Retinal pigment epithelial cell (primary cell): ENCODE measurements at places on chromosomes 12 and 14.

DNA sequence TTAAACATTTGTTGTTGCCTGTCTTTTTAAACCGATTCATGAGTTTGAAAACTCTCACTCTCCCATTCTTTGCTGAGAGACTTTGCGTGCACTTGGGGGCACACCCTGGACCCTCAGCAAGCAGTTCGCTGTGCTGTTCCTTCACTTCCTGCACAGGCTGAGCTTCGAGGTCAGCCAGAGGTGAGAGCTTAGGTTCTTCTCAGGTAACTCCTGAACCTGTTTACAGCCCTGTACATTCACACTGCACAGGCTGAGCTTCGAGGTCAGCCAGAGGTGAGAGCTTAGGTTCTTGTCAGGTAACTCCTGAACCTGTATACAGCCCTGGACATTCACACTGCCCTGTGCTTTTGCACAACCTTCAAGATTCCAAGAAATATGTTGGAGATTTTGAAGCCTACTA is 9.8 kb upstream of the CLECL1 start:
- DNase-seq: no peak

DNA sequence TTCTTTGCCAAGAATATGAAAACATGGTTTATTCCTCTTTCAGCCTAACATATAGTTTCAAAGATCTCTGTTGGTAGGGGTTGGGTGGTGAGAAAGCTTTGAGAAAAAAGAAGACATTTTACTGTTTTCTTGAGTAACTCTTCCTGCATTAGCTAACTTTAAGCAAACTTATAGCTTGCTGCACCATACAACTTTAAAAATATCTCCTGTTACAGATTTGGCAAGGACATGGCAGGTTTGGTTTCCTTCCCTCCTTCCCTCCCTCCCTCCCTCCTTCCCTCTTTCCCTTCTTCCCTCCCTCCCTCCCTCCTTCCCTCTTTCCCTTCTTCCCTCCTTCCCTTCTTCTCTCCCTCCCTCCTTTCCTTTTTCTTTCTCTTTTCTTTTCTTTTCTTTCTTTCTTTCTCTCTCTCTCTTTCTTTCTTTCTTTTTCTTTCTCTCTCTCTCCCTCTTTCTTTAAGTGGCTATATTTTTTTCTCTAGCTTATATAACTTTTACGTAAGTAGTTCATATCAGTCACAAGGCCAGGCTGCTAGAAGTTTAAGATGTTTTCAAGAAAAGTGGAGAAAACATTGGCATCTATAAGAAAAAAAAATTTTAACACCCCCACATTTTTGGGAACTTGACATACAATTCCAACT is 26.0 kb upstream of the ANO6 start:
- no peak for DNase-seq

GRCh38 chr12:124765581-124766489 is 97.8 kb downstream of the SCARB1 start:
- no peak for DNase-seq

DNA sequence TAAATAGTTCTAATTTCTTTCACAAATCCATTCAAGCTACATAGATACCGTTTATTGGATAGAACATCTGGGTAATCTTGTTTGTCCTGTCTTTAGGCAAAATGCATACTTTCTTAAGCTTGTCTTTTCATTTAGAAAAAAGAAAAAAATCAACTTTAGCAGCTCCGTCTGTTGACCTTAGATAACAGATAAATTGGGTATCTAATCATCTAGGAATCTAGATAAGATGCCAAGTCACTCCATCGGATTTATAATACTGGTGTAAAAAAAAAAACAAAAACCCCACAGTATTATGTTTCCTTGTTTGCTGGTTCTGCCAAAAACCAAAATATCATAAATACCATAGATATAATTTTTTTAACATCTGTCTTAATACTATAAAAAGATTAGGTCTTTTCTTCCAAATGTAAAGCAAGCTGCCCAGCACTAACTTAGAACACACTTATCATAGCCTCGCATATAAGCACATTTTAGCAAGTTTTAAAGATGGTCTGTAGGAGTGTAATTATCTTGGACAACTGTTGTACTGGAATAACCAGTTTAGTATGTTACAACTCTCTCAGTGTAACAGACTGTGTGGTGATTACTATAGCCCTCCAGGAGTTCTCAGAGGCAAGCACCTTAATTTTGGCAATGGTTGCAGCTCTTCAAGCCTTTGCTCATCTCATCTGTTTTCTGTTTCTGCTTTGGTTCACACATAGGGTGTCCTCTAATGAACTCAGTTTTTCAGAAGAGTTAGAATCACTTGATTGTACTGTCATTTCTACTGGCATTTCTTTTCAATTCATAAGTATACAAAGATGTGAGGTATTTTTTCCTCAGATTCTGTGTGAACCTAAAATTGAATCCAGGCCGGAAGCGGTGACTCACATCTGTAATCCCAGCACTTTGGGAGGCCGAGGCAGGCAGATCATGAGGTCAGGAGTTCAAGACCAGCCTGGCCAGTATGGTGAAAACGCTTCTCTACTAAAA is 83.1 kb downstream of the ANO6 start:
- no peak for DNase-seq

GRCh38 chr12:47867495-47867941 is 37.3 kb downstream of the VDR start:
- no peak for DNase-seq

DNA sequence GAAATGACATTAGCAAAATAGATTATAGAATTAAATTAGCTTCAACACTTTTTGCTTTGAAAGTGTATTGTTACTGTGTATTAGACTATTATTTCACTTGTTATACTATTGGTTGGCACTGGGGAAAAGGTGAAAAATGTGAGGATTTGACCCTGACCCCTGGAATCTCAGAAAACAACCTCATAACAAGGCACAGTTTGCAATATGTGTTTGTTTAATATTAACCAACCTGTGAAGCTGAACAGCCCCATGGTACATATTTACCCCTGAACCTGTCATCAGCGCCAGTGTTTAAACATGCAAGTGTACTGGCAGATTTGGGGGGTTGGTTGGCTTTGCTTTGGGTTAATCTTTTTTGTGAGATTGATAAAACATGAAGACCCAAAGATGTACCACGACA is 11.7 kb downstream of the SLC38A4 start:
- DNase-seq: no peak

- DNase-seq: no peak
Observed at GRCh38 chr14:102732924-102733323, 44.3 kb upstream of the TRAF3 start.

- DNase-seq: no peak
Observed at GRCh38 chr12:79961411-79961810, 26.5 kb upstream of the PPP1R12A start.

DNA sequence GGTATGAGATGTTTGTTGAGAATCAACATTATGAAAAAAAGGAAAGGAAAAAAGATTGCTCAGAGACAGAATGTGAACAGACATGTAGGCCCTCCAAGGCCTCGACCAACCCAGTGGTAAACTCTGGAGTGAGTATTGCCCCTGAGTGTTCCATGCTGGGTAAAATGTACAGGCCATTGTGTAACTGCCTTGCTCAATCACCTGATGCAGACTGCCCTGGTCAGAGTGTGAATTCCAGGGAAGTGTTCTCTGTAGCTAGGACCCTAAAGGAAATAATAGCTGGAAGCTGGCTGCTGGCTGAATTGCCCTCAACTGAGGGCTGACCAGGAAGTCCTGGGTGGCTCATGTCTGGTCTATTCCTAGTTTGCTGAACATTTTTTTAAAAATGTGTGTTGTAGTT is 1081.4 kb upstream of the LRFN5 start:
- DNase-seq: no peak

DNA sequence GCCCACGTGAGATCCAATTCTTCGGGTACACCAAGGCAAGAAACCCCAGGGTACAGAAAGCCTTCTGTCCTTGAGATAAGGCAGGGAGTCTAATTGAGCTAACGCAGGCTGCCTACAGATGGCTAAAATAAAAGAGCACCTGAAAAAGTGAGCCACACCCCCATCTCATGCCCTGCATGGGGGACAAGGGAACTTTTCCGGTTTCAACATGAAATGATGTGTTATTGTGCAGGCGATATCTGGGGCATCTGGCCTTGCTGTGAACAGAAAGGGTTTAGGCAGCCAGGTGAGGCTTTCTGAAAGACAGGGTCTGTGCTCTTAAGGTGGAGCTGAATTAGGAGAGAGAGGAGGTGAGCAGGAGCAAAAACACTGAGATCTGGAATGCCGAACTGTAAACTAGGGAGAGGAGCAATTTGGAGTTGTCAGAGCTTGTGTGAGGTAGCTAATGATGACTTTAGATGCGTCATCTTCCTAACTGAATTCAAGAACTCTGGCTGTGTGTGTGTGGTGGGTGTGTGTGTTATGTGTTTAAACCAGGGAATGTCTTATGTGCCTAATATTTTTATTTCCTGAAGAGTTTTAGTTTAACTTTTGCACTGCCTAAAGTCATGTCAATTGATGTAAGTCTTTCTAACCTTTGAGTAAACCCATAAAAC is 20.1 kb upstream of the LDHB start:
- DNase-seq: no peak

DNA sequence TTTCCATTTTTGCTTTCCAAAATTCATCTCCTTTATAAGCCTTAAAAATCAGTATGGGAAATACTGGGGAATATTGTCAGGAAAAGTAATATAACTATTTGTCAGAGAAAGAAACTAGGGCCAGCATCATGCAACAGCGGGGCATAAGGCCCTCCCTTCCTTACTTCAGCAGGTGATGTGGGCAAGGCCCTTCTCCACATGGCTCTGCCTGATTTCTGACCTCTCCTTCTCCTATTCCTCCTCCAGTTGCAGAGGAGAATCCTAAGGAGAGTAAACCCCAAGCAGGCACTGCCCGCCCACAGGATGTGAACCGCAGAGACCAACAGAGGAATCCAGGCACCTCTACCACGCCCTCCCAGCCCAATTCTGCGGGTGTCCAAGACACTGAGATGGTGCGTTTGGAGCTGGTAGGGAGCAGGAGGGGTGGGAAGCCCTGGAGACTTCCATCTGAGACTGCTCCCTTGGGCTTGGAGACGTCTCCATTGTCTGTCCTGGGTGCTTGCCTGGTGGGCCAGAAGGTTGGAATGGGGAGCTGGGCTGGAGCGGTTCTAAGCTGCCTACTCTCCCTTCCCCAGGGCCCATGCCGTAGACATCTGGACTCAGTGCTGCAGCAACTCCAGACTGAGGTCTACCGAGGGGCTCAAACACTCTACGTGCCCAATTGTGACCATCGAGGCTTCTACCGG is 2.7 kb upstream of the SOAT2 start:
- no peak for DNase-seq

GRCh38 chr12:70236990-70237389 is 6.2 kb upstream of the CNOT2 start:
- no peak for DNase-seq

DNA sequence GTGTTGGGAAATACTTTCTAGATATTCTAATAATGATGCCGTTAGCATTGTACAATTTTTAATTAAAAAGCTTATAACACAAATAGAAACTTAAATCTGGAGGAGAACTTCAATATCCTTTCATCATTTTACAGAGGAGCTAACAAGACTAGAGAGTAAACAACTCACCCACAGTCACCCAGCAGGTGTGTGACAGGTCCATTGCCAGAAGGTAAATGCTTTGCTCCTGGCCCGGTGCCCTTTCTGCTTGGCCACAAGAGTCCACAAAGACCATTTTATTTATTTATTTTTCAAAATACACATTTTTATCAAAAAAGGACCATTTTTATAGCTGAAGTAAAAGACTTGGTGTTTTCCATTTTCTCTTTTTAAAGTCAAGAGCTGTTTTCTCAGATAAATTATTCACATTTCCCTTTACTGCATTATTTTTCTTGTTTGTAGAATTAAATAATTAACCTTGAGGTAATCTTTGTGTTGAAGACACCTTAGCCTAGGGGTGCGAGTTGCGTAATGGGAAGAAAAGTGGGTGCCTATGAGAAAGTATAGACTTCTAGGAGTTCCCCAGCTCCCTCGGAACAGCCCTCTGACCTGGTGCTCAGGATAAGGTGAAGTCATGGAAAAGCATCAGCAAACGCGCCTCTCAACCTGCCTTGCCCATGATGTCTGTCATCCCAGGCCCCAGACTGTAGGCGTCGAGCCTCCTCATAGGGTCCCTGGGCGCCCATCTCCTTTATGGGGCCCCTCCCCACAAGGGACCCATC is 26.3 kb upstream of the AMIGO2 start:
- no peak for DNase-seq

- no peak for DNase-seq
Observed at GRCh38 chr12:55937981-55938380, 7.0 kb downstream of the DGKA start.

DNA sequence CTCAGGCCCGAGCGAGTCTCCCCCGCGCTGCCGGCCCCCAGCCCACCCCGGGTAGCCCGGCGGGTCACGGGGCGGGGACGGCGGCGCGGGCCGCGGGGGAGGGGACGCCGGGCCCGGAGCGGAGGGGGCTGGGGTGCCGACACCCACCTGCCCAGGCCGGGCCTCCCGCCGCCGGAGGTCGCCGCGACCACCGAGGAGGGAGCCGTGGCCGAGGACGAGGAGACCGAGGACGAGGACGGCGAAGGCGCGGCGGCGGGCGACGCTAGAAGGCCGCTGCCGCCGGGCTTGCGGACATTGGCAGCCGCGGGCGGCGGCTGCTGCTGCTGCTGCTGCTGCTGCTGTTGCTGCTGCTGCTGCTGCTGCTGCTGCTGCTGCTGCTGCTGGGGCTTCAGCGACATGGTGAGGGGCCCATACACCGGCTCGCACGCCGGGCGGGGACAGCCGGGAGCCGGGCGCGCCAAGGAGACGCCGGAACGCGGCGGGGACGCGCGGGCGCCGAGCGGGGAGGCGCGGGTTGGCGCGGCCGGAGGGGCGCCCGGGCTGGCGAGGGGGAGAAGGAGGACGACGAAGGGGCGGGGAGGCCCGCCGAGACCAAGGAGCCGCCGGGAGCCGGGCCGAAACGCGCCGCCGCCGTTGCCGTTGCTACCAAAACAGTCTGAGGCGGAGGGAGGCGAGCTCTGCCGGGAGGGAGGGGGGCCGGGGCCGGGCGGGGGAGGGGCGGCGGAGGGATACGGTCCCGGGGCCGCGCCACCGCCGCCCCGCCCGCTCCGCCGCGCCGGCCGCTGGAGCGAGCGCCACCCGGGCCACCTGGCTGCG is at the start of gene ATXN2:
ATXN2 (minus strand) TSS at position 679 of the 816 bp plus-strand sequence; CDS start at position 398, 281 bp downstream.
- DNase-seq: no peak

GRCh38 chr12:111130336-111130735 is 210.0 kb upstream of the MYL2 start:
- no peak for DNase-seq

GRCh38 chr12:112850383-112850782 is 56.4 kb upstream of the OAS1 start:
- no peak for DNase-seq

GRCh38 chr12:92421701-92422100 is 276.1 kb upstream of the BTG1 start:
- DNase-seq: no peak

DNA sequence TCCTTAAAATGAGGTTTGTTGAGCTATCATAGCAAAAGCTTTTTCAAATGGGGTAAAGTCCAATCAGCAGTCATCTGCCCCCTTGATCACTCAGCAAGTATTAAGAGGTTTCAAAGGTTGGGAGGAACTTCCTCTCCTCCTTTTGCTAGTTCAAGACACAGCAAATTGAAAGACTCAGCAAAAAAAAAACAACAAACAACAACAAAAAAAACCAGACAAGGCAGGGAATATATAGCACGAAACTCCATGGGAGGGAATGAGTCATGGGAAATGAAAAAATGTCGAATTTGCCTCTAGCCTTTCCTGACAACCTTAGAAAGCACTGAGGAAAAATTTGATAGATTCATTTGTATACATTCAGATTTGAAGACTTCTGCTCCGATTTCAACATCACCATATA is 1.6 kb upstream of the SLC7A8 start:
- DNase-seq: no peak
